ENCODE measurements at places on chromosomes 12 and 14.

DNA sequence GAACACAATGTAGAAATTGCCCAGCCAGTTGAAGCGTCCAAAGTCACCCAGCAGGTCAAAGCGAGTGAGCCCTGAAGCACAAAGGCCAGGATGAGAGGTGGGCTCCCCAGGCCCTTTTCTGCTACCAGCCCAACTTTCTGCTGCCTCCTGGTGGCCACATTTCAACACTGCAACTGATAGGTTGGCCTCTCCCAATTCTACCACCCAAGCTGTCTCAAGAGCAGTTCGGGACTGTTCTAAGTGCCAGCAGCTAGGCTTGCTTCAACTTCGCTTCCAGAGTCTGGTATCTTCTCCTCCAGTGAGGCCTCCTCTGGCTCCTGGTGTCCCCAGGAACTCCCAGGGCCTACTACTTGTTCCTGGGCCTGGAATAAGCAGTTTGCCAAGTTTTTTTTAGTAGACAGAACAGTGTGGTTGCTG lies 3.4 kb upstream of the DHH start:
- no peak for DNase-seq

GRCh38 chr12:132909030-132909368 lies 21.6 kb upstream of the CHFR start:
- DNase-seq: no peak

GRCh38 chr12:74890237-74890599 lies 319.4 kb downstream of the KCNC2 start:
- DNase-seq: no peak

DNA sequence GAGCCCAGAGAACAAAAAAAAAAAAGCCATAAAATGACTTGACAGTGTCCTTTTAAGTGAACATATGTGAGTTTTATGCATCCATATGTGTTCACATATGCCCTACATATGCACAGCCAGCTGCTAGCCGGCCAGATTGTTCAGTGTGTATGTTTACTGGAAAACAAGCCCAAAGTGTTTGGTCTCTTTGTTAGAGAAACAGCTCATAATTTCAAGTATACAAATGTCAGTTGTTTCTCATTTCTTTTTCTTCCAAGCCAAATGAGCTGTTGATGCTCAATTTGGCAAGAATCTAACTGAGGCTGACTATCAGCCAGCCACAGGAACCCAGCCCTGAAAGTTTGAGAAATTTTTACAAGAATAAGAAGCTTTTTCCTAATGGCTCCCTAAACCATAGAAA lies 60.8 kb upstream of the TSPAN8 start:
- DNase-seq: no peak

DNA sequence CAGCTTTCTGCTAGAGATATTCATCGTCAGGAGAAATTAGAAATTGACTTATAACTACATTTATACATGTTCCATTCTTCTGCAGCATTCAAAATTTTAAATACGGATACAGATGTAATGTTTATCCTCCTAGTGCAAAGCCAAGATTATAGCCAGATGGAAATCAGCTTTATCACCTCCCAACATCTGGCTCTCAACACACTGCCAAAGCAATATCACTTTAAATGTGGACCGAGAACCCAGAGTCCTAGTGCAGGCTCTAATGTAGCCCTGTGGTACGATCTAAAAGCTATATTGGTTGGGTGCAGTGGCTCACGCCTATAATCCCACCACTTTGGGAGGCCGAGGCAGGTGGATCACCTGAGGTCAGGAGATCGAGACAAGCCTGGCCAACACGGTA lies 6.5 kb downstream of the MLH3 start:
- DNase-seq: no peak

DNA sequence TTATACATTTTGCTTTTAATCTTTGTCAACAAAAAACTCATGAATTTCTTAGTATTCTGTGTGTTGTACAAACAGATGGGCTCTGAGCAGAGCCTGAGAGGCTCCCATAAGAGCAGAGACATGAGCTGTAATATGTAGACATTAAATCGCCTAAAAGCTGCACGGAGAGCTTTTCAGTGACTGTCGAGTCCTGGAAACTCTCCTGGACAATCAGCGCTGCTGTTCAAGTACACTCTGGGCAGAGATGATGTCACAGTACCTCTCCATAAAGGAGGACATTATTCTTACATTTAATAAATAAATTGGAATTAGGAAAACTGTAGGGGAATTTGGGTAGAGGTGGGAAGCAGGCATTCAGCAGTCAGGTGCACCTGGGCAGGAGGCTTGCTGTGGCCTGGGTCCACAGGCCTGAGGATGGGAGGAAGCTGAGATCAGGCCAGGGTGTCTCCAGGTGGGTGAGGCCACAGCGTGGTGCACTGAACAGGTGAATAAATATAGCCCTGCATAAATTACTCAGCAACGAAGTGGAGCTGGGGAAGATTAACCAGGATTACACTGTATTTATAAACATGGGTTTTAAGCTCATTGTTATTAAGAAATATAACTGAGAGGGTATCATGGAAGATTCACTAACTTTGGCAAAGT lies 13.3 kb upstream of the TCL1A start:
- no peak for DNase-seq

DNA sequence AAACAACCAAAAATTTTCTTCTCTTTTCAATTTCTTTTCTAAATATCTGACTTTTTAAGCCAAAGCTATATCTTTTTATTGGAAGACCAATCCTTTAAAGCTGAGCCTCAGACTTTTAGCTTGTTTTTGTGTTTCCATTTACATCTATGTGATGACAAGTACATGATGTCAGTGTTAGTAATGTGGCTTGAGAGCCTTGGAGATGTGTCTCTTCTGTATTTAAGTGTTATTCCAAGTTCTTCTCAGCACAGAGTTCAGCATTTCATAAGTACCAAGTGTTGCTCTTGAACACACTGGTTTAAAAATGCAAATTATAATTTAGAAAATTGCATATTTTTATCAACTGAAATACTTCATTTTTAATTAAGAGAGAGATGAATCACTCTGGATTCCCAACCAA lies 948.9 kb upstream of the FLRT2 start:
- DNase-seq: no peak

GRCh38 chr12:48938805-48939204 lies 13.5 kb upstream of the FKBP11 start:
- no peak for DNase-seq

GRCh38 chr14:68730348-68730747 lies 62.5 kb downstream of the ZFP36L1 start:
- DNase-seq: no peak

DNA sequence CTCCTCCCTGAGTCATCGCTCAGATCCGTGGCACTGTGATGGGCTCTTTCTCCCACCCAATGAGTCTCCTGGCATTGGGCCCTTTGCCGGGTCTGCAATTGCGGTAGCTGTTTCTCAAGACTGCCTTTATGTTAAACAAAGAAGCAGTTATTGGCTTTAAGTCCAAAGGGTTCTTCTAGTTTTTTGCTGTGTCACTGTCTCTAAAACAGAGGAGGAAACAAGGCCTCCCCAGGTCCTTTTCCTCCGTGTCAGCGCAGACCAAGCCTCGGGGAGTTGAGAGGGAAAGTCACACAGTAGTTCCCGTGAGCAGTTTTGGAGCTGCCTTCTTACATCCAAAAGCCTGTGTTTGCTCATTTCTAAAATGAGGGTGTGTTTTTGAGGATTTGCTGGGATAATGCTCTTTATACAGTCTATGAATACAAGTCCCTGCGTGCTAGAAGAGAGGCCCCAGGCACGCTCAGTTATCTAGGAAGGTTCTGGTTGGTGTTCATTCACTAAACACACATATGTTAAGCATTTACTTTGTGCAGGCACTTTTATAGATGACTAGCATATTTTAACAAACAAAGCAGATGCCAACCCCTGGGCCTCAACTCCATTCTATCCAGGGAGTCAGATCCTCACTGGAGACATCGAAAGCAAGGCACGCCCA lies 126.0 kb upstream of the PZP start:
- DNase-seq: no peak

DNA sequence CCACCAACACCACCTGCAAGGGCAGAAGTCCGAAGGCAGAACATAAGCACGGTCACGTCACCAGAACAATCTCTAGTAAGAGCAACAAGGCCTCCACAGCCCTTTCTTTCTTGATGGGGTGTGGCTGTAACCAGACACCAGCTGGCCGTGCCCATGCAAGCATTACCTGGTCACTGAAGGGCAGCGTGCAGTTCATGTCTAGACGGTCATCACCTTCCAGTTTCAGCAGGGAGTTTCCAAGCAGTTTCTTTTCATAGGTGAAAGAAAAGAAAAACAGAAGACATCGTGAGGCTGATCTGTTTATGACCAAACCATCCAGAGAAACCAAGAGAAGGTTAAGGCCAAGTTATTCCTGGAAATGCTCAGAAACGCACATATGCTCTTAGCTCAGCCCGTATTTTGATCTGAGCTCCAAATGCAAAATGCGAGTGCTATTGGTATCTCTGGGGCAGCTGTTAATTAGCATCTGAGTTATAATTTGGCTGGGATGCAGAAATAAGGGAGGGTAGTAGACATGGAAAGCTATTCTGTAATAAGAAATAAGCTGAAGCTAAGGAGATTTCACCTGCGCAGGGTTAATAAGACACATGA lies 42.5 kb downstream of the PRKAB1 start:
- DNase-seq: no peak

DNA sequence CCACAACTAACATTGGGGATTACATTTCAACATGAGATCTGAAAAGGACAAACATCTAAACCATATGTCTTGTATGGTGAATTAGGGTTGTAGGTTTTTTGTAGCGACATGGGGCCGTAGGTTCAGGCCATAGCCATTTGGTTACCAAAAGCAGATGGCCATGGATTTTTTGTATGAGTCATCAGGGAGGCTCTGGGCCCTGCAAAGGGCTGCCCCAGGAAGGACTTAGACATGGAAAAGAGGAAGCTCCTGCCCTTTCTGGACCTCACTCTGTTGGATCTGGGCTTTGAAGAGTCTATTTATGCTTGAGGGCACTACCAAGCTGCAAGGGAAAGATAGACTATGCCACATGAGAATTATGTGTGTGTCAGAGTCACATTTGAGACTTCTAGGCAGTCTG lies 89.3 kb upstream of the DHRS4 start:
- DNase-seq: no peak

- no peak for DNase-seq
These were observed 4.4 kb downstream of the IPO8 start for GRCh38 chr12:30691122-30691879.

DNA sequence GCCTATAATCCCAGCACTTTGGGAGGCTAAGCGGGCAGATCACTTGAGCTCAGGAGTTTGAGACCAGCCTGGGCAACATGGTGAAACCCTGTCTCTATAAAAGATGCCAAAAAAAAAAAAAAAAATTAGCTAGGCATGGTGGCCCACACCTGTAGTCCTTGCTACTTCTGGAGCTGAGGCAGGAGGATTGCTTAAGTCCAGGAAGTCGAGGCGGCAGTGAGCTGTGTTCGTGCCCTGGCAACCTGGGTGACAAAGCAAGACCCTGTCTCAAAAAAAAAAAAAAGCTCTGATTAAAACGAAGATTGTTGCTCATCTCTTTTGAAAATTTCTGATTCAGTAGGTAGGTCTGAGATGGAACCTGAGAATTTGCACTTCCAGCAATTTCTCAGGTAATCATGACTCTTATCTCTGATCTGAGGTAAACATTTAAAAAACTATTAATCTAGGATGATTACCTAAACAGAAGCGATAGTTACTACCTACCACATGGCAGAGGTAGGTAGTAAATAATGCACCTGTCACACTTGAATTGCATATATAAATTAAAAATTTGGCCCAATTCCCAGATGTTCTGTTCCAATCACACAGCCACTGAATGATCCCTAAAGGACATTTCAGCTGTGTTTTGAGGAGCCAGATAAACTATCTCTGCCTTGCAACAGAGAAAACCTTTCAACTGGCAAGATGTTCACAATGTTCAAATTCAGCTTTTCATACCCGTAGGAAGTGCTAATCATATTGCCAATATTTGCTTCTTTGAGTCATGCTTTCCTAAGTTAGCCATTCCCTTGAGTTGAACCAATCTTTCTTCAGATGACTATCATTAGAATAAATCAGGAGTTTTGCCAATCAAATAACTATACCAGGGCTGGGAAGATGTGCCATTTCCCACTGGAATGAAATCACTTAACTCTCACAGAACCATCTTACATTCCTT lies 4.2 kb upstream of the TEP1 start:
- DNase-seq: peak; percentile 98

DNA sequence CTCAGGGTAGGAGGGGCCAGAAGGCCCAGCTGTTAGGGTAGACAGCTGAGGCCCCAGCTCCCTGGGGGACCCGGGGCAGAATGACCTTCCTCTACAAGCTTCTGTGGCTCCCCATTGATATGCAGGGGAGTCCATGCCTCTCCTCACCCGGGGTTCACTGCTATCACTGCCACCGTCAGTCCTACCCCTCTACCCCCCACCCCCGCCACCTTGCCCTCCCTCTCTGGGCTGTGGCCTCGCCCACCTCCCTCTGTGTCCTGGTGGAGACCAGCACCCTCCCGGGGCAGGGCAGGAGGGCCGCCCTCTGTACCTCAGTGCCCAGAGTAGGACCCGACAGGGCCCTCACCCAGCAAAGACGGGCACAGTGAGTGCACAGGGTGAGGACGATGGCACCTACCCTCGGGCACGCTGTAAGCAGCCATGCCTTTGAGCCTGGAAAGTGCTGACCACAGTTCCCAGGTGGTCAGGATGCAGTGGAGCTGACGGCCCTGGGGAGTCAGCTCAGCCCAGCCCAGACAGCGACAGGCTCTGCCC lies 88.4 kb upstream of the SFSWAP start:
- DNase-seq: no peak

- DNase-seq: no peak
These were observed 85.1 kb downstream of the DRAM1 start for GRCh38 chr12:101962486-101962885.

- DNase-seq: no peak
These were observed 1.5 kb downstream of the HIF1A start for GRCh38 chr14:61696753-61697318.

DNA sequence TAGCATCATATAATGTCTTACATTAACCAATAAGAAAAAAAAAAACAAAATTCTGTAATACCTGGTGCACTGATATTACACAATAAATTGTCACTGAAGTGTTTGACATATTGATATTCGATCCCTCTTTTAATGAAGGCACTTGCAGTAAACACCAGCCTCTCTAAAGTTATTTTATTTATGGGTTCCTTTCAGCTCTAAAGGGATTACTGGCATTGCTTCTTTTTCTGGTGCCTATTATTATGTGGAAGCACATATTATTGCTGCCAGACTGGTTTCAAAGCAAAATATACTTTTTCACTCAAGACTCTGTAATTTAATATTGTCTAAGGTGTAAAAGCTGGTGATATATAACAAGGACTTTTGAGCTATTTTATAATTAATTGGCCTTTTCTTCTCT lies 1090.5 kb downstream of the TRHDE start:
- DNase-seq: peak; percentile 40

DNA sequence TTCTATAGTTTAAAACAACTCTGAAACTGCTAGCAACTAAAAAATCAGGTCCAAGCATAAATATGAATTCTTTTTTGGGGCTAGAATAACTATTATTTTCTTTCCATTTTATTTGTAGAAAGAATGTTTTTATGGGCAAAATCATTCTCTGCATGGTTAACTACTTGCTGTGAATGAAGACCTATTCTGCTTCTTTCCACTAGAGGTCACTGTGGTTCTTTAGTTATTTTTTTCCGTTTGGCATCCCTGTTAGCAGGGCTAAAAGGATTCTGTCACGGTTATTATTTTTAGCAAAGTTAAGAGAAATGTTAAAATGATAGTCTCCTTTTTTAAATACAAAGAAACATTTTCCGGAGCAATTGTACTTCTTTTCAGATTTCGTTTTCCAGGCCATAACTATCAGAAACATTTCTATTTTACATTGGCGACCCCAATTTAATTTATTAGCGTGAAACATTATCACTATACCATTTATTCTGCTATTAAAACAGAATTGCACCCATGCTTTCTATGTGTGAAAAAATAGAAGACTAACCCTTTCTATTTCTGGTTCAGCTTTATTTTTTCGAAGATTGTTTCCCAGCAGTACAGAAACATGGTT lies 404.8 kb downstream of the ATP23 start:
- peak; percentile 56 for DNase-seq

- no peak for DNase-seq
These were observed 45.0 kb downstream of the GIT2 start for GRCh38 chr12:109951136-109951535.
